ENCODE measurements at places on chromosomes 7 and 10.

DNA sequence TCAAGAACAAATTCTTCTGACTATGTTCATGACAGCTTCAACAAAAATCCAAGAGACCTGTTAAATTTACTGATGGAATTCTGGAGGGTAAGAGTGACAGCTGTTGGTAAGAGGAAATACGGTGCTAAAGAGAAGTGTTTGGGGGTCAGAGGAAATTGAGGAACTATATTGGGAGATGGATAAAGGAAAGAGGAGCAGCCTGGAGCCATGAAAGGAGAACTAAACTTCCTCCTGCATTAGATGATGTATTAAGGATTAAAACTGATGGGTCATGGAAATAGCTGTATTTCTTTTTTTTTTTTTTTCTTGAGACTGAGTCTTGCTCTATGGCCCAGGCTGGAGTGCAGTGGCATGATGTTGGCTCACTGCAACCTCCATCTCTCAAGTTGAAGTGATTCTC lies 95.3 kb downstream of the HERPUD2 start:
- H3K27me3 ChIP-seq, result no peaks in the 10 kb centered on the region
- H3K4me1 ChIP-seq, result no peaks in the 10 kb centered on the region
- H3K4me3 ChIP-seq, result no peak overlapping the region
- peaks cover 2% of the 10 kb centered on the region for H3K36me3 ChIP-seq
- no peak overlapping the region for H3K27ac ChIP-seq

- H3K36me3 ChIP-seq, result no peaks in the 10 kb centered on the region
- H3K4me3 ChIP-seq, result no peak overlapping the region
- no peaks in the 10 kb centered on the region for H3K4me1 ChIP-seq
- H3K27me3 ChIP-seq, result peaks cover 38% of the 10 kb centered on the region
- no peak for DNase-seq
- H3K27ac ChIP-seq, result no peak overlapping the region
Observed at GRCh38 chr7:31125171-31125570, 73.1 kb downstream of the ADCYAP1R1 start.

- no peak overlapping the region for H3K27ac ChIP-seq
- DNase-seq, result no peak
- no peaks in the 10 kb centered on the region for H3K27me3 ChIP-seq
Observed at GRCh38 chr7:85840554-85840953, 653.7 kb upstream of the SEMA3D start.

- H3K4me1 ChIP-seq, result no peaks in the 10 kb centered on the region
- H3K27me3 ChIP-seq, result no peaks in the 10 kb centered on the region
- peaks cover 12% of the 10 kb centered on the region for H3K36me3 ChIP-seq
- H3K4me3 ChIP-seq, result no peak overlapping the region
Observed at GRCh38 chr7:55516409-55516808, 55.9 kb downstream of the VOPP1 start.

- no peaks in the 10 kb centered on the region for H3K27me3 ChIP-seq
- no peak overlapping the region for H3K4me3 ChIP-seq
- H3K27ac ChIP-seq, result peak overlapping the region; percentile 2
- no peak for DNase-seq
- peaks cover 7% of the 10 kb centered on the region for H3K36me3 ChIP-seq
- peaks cover 28% of the 10 kb centered on the region for H3K4me1 ChIP-seq
Observed at GRCh38 chr10:94549221-94549620, 3.6 kb downstream of the HELLS start.

DNA sequence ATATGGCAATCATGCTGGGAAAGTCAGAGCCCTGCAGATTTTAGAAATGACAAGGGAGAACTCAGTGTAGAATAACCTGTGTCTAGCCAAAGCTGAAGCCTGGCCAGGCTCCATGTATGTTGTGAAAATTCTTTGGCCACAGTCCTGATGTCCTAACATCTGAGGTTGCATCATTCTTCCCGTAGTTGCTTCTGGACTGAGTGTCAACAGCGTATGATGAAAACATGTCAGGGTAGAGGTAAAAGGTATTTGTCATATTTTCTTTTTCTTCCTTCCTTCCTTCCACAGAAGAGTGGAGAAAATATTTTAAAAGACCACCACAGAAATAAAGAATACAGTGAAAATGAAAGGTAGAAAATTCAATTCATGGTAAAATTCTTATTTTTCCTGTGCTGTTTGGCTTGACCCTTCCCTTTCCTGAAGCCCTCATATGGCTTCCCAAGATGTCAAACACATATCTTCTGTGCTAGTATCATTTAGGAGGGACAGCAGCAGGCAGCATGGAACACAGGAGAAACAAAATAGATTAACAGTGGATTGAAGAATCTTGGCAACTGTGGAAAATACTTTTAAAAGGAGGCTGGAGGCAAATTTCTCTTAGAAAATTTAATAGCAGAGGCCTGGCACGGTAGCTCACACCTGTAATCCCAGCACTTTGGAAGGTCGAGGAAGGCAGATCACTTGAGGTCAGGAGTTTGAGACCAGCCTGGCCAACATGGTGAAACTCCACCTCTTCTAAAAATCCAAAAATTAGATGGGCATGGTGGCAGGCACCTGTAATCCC lies 18.9 kb upstream of the NRBF2 start:
- H3K27me3 ChIP-seq, result no peaks in the 10 kb centered on the region
- no peaks in the 10 kb centered on the region for H3K36me3 ChIP-seq
- no peak overlapping the region for H3K4me3 ChIP-seq
- DNase-seq, result no peak
- H3K27ac ChIP-seq, result no peak overlapping the region

GRCh38 chr10:60144099-60144498 lies 237.7 kb upstream of the CCDC6 start:
- no peak overlapping the region for H3K27ac ChIP-seq
- H3K27me3 ChIP-seq, result no peaks in the 10 kb centered on the region
- H3K4me3 ChIP-seq, result no peak overlapping the region
- DNase-seq, result no peak
